ENCODE measurements at places on chromosomes 5 and 9.

DNA sequence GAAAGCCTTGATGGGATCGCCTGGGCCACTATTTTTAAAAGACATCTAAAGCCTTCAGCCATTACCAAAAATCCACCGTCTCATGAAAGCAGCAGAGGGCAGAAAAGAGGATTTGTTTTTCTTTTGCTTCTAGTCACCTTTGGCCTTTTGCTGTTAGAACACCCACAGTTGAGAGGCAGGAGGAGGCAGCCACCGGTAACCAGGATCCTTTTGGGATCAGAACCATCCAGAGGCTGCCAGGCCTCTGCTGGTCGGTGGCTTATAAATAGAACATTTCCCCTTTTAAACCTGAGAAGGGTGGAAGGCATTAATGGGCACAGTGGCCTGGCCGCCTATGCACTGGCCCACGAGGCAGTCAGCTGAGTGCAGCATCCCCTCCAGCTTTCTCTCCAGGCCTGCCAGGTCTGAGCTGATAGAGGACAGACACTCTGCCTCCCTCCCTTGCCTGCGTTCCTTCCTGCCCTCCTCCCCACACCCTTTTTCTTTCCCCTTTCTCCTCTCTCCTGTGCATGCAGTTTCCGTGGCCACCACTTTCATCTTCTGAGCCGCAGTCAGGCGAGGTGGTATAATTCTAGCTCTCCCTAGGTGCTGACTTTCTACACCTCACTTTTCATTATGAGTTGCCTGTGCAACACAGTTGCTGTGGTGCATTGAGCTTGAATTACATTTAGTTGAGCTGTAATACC lies 253.4 kb downstream of the ARHGAP26 start:
- no peak for DNase-seq

GRCh38 chr5:157913575-157913974 lies 54.6 kb upstream of the CLINT1 start:
- DNase-seq, result no peak

DNA sequence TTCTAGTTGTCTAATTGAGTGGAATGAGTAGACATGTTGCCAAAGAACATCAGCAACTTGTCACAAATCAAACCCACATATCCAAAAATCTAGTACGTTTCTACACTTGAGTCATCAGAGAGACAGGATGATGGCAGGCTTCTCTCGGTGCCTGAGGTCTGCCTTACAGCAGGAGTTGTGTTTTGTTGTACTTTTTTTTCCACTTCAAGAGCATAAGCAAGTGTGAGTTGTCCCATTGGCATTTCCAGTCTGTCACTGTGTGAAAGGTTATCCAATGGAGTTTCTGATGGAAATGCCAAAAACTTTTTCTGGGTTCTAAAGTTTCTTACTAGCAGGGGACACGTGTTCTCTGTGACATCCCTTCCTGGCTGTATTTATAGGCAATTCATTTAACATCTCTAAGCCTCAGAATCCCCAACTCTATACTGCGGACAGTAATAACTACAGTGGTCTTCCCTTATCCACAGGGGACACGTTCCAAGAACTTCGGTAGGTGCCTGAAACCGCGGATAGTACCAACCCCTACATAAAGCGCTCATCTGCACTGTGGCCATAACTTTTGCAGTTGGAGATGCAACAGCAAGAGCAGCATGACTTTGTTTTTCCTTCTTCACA lies 246.5 kb downstream of the SYK start:
- no peak for DNase-seq

DNA sequence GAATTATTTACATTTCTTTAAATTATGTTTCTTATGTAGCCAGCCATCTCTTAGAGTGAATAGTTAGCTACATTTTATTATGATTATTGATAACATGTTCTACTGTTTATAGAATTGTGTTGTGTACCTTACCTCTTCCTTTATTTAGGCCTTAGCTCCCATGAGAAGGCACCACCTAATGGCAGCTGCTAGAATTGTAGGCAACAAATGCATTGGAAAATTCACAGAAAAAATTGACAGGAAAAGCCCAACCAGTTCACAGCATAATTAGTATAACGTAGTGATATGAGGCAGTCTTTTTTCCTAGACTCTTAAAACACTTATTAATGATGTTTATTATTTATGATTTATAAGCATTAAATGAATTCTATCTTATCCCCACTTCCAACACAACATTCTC lies 175.8 kb downstream of the WDR70 start:
- DNase-seq, result no peak

DNA sequence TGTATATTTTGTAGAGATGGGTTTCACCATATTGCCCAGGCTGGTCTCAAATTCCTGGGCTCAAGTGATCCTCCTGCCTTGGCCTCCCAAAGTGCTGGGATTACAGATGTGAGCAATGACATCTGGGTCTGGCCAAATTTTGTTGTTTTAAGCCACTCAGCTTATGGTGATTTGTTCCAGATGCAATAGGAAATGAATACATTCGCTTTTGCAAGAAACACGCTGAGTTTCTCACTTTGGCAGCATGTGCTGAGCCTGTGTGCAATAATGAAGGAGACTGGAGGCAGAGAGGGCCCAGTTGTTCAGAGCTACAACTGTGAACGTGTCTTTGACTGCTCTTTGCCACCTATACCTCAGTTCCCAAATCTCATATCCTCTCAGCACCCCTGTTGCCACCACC lies 56.4 kb downstream of the KIF4B start:
- no peak for DNase-seq

- no peak for DNase-seq
Measured at GRCh38 chr5:55308254-55308836, 556 bp downstream of the MTREX start.

GRCh38 chr5:16992444-16992843 lies 56.4 kb upstream of the MYO10 start:
- no peak for DNase-seq

- DNase-seq, result no peak
Measured at GRCh38 chr9:123129423-123129822, 96.0 kb downstream of the GPR21 start.

DNA sequence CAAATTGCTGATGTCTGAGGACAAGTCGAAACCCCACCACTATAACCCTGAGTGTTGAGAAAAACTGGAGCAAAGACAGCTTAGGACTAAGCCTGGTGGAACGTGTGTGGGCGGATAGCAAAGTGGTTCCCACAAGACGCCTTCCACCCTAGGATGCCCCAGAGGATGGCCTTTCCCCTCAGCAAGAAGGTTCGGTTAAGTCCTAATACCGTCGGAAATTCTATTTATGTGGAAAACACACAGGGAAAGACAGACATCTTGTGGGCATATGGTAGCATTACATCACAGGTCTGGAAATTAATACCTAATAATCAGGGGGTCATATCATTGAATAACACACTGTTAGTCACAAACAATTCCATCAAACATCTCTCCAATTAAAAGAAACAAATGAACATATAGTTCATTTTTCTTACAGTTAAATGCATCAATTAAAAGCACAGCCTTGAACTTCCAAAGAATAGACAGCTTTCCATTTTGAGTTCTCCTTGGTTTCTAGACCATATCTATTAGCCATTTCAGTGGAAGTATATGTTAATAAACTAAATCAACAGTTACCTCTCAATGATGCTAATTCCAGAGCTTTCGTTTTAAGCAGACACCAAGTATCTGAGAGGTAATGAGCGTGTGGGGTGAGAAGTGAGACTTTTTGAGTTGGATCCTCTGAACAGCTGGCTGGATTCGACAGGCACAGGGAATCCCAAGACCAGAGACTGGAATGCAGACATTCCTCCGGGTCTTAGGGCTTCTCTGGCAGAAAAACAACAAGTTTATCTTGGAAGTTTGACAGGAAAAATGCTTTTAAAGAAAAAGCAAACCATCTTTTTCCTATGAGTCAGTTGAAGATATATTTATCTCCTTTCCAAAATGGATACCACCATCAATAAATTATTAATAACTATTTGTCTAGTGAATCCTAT lies 2.9 kb upstream of the ICE1 start:
- no peak for DNase-seq

GRCh38 chr5:27706832-27707231 lies 668.4 kb upstream of the CDH9 start:
- DNase-seq, result no peak

DNA sequence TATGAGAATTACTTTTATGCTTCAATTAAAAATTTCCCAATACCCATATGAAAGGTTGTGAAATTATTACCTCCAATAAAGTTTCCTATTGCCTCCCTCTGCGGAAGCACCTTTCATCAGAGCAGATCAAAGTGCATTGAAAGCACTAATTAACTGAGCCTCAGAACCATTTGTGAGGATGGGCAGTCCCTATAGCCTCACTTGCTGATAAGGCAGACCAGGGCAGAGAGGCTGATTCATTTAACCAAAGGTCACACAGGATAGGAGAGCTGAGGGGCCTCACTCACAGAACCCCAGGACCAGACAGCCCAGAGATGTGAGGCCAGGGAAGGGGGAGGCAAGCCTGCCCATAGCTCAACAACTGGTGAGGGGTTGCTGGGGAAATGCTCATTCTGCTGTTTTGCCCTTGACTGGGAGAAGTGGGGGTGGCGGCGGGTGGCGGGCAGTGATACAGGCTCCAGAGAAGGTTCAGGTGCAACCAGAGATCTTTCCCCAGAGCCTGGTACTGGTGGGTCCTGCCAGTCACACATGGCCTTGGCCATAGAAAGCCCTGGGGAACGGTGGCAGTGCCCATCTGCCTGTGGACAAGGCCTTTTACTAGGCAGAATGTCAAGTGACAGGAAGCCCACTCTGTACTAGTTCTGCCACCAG lies 57.9 kb downstream of the MACROH2A1 start:
- no peak for DNase-seq

- DNase-seq, result no peak
Measured at GRCh38 chr9:14317667-14318320, 3.9 kb upstream of the NFIB start.

DNA sequence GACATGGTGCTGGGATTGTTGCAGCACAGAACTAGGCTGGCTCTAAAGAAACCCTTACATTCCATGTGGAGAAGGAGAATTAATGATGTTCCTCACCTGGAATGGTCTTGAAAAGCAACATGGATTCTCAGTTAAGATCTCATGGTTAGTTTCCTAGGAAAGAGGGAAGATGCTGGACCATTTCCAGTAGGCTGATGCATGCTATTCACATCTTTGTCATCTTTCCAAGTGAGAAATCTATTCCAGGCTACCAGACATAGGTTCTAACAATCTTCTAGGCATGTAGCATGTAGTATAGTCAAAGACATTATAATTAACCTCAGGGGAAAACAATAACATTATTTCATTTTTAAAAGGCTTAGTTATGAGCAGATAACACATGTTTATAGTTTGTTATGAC lies 44.3 kb downstream of the TMEM252 start:
- no peak for DNase-seq

DNA sequence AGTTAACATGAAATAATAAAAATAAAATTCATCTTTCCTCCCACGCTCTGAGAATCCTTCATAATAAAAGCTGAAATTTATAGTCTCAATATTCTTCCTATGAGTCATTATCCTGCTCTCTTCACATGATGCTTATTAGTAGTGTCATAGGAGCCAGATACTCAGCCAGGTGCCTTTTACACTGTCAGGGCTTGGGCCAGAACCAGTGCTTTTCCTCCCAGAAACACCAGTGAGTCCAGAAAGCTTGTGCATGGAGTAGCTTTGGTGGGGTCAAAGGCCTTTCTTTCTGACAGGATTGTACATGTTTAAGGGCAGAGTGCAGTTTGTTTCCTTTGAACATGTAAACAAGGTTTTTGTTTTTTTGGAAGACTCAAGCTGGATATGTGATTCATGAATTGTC lies 6.8 kb downstream of the LSM11 start:
- DNase-seq, result no peak

DNA sequence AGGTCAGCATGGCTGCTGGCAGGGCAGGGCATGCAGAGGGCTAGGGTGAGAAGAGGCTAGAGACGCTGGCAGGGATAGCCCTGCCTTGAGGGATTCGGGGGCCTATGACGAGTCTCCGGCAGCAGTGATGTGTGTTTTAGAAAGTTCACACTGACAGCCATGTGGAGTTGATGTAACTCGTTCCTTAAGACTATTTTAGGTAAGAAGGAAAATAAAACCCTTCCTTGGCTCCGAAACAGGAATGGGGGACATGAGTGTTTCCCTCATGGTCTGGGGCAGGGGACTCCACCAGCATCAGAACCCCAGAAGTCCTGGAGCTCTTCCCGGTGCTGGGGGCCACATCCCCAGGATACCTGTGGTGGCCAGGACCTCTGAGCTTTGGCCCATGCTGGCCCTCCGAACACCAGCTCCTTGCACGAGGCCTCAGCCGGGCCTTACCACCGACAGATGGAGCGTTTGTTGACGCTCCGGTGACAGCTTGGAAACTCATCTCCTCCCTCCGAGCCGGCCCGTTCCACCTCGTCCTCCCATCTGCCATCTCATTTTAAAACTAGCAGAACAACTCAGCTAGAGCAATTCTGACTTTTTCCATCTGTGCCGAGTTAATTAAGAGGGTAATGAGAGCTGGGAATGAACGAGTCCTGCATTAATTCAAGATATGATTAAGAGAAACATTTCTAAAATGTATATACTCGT lies 337.7 kb downstream of the CDK5RAP2 start:
- DNase-seq, result no peak

GRCh38 chr5:65451436-65451835 lies 30.3 kb downstream of the ADAMTS6 start:
- no peak for DNase-seq

DNA sequence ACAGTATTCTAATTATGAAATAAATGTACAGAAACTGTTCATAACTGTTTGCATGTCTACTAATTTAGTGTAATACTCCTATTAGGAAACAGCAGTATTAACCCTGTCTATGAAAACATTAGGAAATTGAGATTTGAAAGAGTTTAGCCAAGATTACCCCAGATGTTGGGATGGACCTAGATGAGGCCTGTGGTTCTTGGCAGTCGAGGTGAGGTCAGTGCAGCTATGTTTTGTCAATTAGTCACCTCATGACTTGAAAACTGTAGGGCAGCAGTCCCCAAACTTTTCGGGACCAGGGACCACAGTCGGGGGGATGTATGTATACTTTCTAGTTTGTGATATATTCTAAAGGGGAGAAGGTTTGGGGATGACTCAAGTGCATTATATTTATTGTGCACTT lies 4.7 kb downstream of the LNPEP start:
- DNase-seq, result no peak

GRCh38 chr9:87516222-87516925 lies 18.7 kb downstream of the DAPK1 start:
- DNase-seq, result no peak

Data from stimulated activated CD8-positive, alpha-beta memory T cell treated with anti-CD3 and anti-CD28 coated beads, Interleukin-4, amount 100 ng/mL, for 4 hours (primary cell).